ENCODE measurements at places on chromosomes 5 and 9. TPM values are rescaled to one million over a fixed set of nuclear protein-coding genes. Genes with fewer than 3 reads are reported as not detected.

The HK3 gene
- polyA plus RNA-seq = 3.6 TPM

The CA9 gene
- not detected for polyA plus RNA-seq

The SREK1IP1 gene
- 4.4 TPM for polyA plus RNA-seq

The ANKRD34B gene
- not detected for polyA plus RNA-seq

The PLK2 gene
- 32.2 TPM for polyA plus RNA-seq

The PAX5 gene
- polyA plus RNA-seq = 196 TPM

The ADGRV1 gene
- 0.07 TPM for polyA plus RNA-seq

The SMC2 gene
- 1.6 TPM for polyA plus RNA-seq

The STRBP gene
- polyA plus RNA-seq = 39.1 TPM

The PTPRD gene
- not detected for polyA plus RNA-seq

The CHSY3 gene
- not detected for polyA plus RNA-seq

The TCF7 gene
- polyA plus RNA-seq = 16.4 TPM

The NDFIP1 gene
- polyA plus RNA-seq = 10.6 TPM

The SLC46A2 gene
- polyA plus RNA-seq = 0.18 TPM

The CCNJL gene
- 0.03 TPM for polyA plus RNA-seq

The IL5 gene
- polyA plus RNA-seq = not detected

The PCDHGB5 gene
- 0.20 TPM for polyA plus RNA-seq

The SPAAR gene
- polyA plus RNA-seq = not detected

The POMT1 gene
- polyA plus RNA-seq = 42.0 TPM

The FSTL4 gene
- polyA plus RNA-seq = 0.31 TPM

The SLC25A51 gene
- 12.9 TPM for polyA plus RNA-seq

The SLIT3 gene
- not detected for polyA plus RNA-seq

The MYOZ3 gene
- polyA plus RNA-seq = 0.04 TPM

The TSSK1B gene
- polyA plus RNA-seq = not detected

The PAIP2 gene
- 38.5 TPM for polyA plus RNA-seq

The PRUNE2 gene
- not detected for polyA plus RNA-seq

The CFAP77 gene
- polyA plus RNA-seq = not detected

The PCDHGB7 gene
- polyA plus RNA-seq = 0.06 TPM

The FAM151B gene
- polyA plus RNA-seq = not detected

The PTPN3 gene
- polyA plus RNA-seq = not detected

The PCDHB6 gene
- not detected for polyA plus RNA-seq

The TNFSF8 gene
- polyA plus RNA-seq = 4.1 TPM
